ENCODE measurements at places on chromosomes 6 and 20.
A peak's percentile ranks its signal among the peaks of the same experiment; 100 is the strongest.

GRCh38 chr6:34157236-34157830 lies 11.4 kb upstream of the GRM4 start:
- peaks cover 16% of the 10 kb centered on the region for H3K27me3 ChIP-seq
- H3K36me3 ChIP-seq, result peaks cover 7% of the 10 kb centered on the region
- no peak overlapping the region for H3K4me3 ChIP-seq
- DNase-seq, result no peak
- peaks cover 5% of the 10 kb centered on the region for H3K4me1 ChIP-seq
- no peak overlapping the region for H3K27ac ChIP-seq

GRCh38 chr6:52994031-52994838 lies 849 bp downstream of the GSTA4 start:
- H3K27me3 ChIP-seq, result peaks cover 9% of the 10 kb centered on the region
- peak overlapping the region; percentile 100 for H3K27ac ChIP-seq
- peaks cover 9% of the 10 kb centered on the region for H3K36me3 ChIP-seq
- peaks cover 69% of the 10 kb centered on the region for H3K4me1 ChIP-seq

GRCh38 chr6:19530188-19530587 lies 307.0 kb upstream of the ID4 start:
- H3K4me1 ChIP-seq, result no peaks in the 10 kb centered on the region
- H3K27me3 ChIP-seq, result no peaks in the 10 kb centered on the region
- H3K4me3 ChIP-seq, result no peak overlapping the region
- H3K36me3 ChIP-seq, result no peaks in the 10 kb centered on the region
- DNase-seq, result no peak

GRCh38 chr6:13470238-13471140 lies 16.9 kb downstream of the GFOD1 start:
- peaks cover 8% of the 10 kb centered on the region for H3K36me3 ChIP-seq
- no peak for DNase-seq
- H3K27me3 ChIP-seq, result no peaks in the 10 kb centered on the region
- H3K4me1 ChIP-seq, result peaks cover 45% of the 10 kb centered on the region
- H3K4me3 ChIP-seq, result no peak overlapping the region

GRCh38 chr6:20441236-20441635 lies 39.6 kb downstream of the E2F3 start:
- H3K27me3 ChIP-seq, result no peaks in the 10 kb centered on the region
- DNase-seq, result no peak
- peaks cover 10% of the 10 kb centered on the region for H3K4me1 ChIP-seq
- peaks cover 4% of the 10 kb centered on the region for H3K36me3 ChIP-seq
- H3K27ac ChIP-seq, result no peak overlapping the region

GRCh38 chr6:157867155-157867559 lies 44.1 kb downstream of the SNX9 start:
- H3K27me3 ChIP-seq, result peaks cover 8% of the 10 kb centered on the region
- peak; percentile 18 for DNase-seq
- H3K27ac ChIP-seq, result no peak overlapping the region

Measured in activated T-cell treated with anti-CD3 and anti-CD28 coated beads, Interleukin-2, amount 50 U/mL, for 72 hours (primary cell).